Fibroblast of the aortic adventitia (primary cell): ENCODE measurements at places on chromosomes 16 and 17.

GRCh38 chr17:36117505-36118382, 14.1 kb downstream of the CCL4 start:
- DNase-seq: no peak

GRCh38 chr17:9468532-9468931, 107.1 kb downstream of the STX8 start:
- DNase-seq: no peak

GRCh38 chr17:74771319-74771914, 4.7 kb downstream of the NAT9 start:
- no peak for DNase-seq

- peak; percentile 38 for DNase-seq
These were observed 105.5 kb upstream of the HLF start for GRCh38 chr17:55159251-55159650.

GRCh38 chr16:85514598-85515318, 98.4 kb upstream of the GSE1 start:
- DNase-seq: peak; percentile 95

DNA sequence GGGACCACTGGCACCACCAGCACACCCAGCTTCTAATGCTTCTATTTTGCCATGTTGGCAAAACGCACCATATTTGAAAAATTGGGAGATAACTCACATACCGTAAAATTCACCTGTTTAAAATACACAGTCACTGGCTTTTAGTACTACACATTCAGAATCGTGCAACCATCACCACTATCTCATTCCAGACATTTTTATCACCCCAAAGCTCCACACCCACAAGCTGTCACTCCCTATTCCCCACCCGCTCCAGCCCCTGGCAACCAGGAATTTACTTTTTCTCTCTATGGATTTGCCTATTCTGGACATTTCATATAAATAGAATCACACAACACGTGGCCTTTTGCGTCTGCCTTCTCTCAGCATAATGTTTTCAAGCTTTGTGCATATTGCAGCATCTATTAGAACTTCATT, 25.0 kb downstream of the PPL start:
- DNase-seq: peak; percentile 75

- no peak for DNase-seq
These were observed 72.2 kb upstream of the TRAP1 start for GRCh38 chr16:3789375-3790099.

DNA sequence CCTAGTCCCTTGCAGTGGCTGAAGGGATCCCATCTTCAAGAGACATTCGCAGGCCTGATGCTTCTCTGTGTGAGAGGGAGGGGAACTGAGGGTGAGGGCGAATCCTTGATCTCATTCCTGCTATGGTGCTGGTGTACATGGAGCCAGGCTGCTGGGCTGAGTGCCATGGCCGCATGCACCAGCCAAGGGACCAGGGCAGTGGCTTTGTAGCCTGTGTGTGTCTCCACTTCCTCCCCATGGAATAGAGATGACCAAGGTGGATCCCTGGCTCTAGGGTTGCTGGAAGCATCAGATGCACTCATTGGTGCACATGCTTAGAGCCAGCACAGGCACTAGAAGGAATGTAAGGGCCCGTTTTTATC, 195.0 kb downstream of the FOXL1 start:
- no peak for DNase-seq

DNA sequence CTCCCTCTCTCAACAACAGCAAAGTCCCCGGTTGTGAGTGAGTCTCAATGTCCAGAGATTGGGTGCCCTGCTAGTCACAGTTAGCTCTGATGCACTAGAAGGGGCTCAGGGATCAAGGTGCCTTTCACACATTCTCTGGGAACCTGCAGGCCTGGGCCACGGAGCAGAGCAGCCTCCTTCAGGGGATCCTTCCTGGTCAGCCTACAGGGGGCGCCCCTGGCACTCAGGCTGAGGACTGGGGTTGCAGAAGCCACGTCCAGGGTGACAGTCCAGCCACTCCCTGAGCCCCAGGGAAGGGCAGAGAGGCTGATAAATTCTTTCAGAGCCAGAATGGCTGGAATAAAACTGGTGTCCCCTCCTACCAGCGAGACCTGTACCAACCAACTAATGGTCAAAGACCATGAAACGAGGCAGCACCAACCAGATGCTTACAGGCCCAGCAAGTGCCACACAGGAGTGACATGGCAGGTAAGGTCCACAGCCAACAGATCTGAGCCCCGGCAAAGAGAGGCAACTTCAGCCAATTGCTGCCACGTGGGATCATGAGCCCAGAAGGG, 43.5 kb downstream of the ST3GAL2 start:
- DNase-seq: peak; percentile 35

- DNase-seq: no peak
These were observed 65.1 kb downstream of the ABCC6 start for GRCh38 chr16:16158082-16158658.

- DNase-seq: no peak
These were observed 55.2 kb downstream of the ARSG start for GRCh38 chr17:68346448-68346847.

DNA sequence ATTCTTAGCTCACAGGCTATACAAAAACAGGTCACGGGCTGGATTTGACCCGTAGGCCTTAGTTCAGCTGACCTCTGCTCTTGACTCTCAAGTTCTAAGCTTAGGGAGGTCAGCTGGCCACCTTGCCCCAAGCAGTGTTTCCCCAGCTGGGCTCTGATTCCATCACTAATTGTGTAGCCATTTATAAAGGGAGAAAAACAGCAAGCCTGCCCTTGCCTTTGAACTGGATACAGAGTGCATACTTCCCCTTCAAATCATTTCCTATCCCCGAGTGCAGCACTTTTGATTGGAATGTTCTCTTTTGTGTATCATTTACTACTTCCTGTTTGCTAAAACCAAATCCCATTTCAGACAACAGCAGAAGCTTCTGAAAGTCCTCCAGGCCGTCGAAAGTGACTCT, 153.6 kb downstream of the KATNIP start:
- DNase-seq: peak; percentile 12

- peak; percentile 74 for DNase-seq
These were observed 152.2 kb upstream of the TBX2 start for GRCh38 chr17:61247439-61247838.

DNA sequence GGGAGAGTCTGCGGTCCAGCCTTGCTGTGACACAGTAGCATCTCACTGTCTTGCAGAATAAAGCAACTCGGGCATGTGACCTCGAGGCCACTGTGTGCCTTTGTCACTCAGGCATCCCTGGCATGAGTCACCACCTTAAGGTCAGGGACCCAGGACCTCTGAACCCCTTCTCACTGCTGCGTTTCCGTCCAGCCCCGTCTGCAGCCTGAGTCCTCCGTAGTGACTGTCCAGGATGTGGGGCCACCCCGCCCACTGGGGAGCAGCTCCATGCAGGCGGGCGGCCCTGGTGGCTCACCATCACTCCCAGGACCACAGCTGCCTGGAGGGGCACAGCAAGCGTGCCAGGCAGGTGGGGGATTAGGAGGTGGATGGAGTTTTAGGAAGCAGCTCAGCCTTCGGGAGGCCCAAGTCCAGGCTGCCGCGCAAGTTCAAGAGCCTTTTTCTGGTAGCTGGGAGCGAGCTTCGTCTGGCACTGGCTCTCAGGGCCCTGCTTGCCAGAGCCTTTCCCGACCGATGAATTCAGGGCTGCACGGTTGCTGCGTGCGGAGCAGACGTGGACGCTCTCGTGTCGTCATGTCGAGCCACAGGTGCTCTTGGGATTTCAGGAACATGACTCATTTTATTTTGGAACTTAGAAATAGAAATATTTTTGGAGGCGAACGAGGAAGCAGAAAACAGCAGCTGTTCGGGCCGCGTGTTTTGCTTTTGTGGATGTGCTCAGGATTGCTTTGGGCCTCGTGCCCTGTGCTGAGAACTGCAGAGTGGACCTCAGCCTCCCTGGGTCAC, 16.8 kb downstream of the KCTD5 start:
- DNase-seq: no peak

DNA sequence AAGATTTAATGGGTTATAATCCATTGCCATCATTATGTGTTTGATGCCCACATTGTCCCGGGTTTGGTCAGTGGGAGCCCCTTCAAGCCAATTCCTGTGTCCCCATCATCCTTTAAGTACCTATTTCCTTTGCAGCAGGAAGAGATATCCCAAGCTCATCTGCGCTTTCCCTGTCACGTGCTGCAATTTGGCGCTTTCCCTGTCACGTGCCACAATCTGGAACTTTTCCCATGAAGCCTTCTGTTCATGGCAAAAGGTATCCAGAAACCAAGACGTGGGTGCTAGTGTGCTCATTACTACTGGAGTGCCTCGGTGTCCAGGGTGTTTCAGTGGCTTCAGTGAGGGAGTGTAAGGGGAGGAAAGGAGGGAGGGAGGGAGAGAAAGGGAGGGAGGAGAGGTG, 168.5 kb downstream of the NPIPB11 start:
- DNase-seq: no peak

- DNase-seq: no peak
These were observed 8.7 kb downstream of the GSE1 start for GRCh38 chr16:85621698-85622428.

DNA sequence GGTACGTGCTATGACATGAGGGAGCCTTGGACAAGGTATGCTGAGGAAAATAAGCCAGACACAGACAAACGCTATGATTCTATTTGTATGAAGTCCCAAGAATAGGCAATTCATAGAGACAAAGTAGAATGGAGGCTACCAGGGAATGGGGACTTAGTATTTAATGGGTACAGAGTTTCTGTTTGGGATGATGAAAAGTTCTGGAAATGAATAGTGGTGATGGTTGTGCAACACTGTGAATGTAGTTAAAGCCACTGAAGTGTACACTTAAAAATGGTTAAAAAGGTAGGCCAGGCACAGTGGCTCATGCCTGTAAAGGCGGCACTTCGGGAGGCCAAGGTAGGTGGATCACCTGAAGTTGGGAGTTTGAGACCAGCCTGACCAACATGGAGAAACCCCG, 3.3 kb downstream of the PRPSAP1 start:
- DNase-seq: no peak
